ENCODE measurements at places on chromosomes 4 and X. TPM values are rescaled to one million over a fixed set of nuclear protein-coding genes. Genes with fewer than 3 reads are reported as not detected.

HS3ST1 gene
- 4.2 TPM for total RNA-seq

TEX11 gene
- total RNA-seq, result not detected

NAP1L2 gene
- 3.8 TPM for total RNA-seq

FAM53A gene
- 10.9 TPM for total RNA-seq

CLIC2 gene
- total RNA-seq, result 61.8 TPM

DCHS2 gene
- total RNA-seq, result 0.24 TPM

Data from omental fat pad (tissue), 4 donors.